ENCODE measurements at places on chromosomes 12 and 14.

DNA sequence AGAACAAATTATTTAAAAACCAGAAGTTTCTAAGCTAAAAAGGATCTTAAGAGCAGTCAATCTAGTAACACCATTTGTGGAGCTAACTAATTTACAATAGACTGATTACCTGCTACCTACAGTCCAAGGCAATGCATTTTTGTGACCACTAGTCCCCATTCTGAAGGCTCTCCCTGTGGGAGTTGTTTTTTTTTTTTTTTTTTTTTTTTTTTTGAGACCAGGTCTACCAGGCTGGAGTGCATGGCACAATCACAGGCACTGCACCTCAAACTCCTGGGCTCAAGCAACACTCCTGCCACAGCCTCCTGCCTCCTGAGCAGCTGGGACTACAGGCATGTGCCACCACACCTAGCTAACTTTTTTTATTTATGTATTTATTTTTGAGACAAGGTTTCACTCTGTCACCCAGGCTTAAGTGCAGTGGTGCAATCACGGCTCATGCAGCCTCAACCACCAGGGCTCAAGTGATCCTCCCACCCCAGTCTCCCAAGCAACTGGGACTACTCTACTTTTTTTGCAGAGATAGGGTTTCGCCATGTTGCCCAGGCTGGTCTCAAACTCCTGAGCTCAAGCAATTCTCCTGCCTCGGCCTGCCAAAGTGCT lies 3.9 kb downstream of the GNPTAB start:
- no peak for DNase-seq

- DNase-seq: no peak
These were observed 80.7 kb downstream of the CMAS start for GRCh38 chr12:22126758-22127157.

GRCh38 chr14:51852541-51852940 lies 7.9 kb upstream of the GNG2 start:
- DNase-seq: peak; percentile 72

DNA sequence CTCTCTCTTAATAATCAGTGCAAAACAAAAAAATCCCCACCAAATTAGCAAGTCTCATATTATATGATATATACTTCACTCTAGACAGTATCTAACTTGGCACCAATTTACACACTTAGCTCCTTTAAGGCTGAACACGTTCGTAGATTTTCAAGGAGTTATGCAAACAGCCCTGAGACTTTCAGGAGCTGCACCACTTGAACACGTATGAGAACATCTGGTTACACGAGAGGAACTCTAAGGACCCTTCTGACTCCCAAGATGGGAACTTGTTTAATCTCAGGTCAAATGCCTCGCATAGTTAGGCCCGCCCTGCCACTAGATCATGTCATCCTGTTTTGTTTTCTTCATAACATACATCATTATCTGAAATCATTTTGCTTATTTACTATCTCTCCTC lies 10.0 kb downstream of the SPRING1 start:
- DNase-seq: no peak

DNA sequence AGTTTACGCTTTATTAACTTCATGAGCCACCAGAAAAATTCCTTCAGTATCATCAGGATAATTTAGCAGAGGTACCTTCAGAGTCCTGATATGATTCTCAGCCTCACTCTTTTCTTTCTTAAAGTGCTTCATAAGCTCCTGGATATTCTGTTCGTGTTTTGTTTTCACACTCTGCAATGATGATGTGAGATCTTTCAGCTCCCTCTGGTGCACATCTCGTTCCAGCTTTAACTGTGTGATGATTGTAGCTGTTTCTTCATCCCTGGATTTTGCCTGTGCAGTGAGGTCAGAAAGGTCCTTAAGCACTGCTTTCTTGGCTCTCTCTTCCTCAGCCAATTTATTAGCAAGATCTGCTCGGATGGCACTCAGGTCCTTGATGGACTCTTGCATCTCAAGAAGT lies 156.7 kb downstream of the CEP128 start:
- DNase-seq: no peak

DNA sequence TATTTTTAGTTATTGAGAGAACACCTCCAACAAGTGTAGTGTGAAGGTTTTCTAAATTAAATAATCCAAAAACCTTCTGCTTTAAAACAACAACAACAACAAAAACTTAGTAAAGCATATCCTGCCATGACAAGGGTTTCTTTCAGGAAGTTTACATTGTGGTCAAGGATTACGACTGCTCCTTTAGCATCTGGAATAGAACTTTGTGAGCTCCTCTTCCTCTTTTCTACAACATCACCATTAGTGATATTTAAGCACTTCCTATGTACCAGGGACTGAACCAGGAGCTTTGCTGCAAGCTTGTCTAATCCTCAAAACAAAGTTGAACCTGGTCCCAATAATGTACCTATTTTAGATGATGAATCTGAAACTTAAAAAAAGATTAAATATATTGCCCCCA lies 315.4 kb upstream of the KITLG start:
- DNase-seq: peak; percentile 45

DNA sequence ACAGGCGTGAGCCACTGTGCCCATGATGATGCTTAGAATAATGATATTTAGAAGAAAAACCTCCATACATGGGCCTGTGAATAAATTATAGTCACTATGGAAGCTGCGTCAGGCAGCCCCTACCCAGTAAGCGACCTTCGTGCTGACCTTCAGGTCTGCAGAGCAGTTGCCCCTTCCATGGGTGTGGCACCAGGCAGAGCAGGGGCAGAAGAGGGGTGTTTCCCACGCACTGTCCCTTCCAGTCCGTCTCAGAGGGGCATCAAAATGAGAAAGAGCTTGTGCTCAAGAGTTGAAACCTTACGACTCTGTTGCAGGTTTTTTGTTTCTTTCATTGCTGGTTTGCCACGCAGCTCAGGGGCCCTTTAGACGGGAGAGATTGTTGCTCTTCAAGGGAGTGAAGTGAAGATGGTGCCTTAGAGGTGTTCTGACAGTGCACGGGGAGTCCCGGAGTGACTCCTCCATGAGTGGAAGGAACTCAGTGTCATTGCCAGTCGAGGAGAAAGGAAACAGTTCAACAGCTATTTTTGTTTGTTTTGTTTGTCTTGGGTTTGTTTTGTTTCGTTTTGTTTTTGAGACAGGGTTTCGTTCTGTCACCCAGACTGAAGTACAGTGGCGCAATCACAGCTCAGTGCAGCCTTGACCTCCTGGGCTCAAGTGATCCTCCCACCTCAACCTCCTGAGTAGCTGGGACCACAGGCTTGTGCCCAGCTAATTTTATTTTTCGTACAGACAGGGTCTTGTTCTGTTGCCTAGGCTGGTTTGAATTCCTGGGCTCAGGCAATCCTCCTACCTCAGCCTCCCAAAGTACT lies 13.9 kb downstream of the CKB start:
- DNase-seq: no peak

DNA sequence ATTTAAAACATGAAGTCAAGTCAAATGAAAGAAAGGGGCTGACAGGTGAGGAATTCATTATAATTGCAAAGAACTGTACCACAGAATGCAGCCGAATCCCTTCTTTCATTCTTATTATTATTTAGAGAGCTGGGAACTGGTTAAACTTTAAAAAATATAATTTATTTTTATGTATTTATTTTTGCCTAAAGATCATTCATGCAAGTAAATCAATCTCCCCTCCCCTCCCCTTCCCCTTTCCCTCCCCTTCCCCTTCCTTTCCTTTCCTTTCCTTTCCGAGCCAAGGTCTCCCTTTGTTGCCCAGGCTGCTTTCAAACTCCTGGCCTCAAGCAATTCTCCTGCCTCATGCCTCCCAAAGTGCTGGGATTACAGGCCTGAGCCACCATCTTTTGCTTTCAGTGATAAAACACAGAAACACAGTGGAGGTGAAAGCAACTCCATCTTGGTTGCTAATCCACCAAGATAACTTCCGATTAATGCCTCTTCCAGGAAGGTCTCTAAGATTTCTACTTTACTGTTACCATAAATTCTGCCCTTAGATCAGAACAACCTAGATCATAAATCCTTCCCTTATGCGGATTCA lies 6.0 kb upstream of the UBC start:
- no peak for DNase-seq

GRCh38 chr12:57222286-57223190 lies 5.9 kb downstream of the NXPH4 start:
- no peak for DNase-seq

- DNase-seq: no peak
These were observed 184.3 kb upstream of the C14orf180 start for GRCh38 chr14:104395276-104395675.

DNA sequence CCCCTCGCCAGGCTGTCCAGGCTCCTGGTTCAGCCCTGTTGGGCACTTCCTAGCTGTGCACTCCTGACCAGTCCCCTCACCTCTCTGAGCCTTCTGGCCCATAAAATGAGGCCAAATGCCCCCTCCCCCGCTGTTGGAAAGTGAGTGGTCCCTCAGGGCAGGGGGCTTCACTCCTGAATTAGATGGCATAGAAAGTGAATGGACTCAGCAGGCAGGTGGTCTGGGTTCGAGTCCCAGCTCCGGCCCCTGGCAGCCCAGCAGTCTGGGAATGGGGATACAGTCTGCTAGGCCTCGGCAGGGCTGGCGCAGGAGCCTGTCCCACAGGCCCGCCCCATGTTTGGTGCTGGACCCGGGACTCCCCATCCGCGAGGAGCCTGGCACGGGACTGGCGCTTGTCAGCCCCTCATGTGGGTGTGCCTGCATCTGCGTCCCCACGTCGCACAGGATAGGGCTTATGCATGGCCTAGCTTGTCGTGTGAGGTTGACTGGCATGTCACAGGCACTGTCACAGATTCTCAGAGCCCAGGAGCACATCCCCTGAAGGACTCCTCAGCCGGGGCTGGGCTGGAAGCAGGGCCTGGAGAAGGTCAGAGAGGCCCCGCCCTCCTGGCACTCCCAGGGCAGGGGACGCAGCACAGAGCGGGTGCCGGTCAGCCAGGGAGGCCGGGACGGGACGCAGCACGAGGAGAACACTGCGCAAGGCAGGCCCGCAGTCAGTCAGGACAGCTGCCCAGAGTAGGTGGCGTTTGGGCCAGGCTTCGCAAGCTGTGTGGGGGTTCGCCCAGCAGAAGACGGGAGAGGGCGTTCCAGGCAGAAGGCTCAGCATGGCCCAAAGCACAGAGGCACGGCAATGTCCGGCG lies 40.5 kb downstream of the DIO3 start:
- DNase-seq: no peak

- DNase-seq: peak; percentile 62
These were observed 15.7 kb downstream of the SIVA1 start for GRCh38 chr14:104768437-104769323.

GRCh38 chr12:66962290-66962689 lies 283.4 kb upstream of the GRIP1 start:
- no peak for DNase-seq

DNA sequence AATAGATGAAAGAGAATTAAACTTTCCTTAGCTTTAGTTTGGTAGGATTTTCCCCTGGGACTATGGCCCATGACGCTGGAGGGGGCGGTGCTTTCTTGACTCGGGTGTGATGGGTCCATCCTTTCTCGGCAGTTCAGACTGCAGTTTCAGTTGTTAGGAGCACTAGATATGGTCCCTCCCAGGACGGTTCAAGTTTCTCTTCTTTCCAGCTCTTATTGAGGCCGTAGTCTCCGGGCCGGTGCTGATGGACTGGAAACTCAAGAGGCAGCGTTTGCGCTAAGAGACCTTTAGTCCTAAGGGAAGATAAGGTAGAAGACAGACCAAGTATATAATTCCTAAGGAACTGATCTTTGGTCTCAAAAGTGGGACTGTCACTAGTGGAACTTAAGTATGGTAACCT lies 111.2 kb downstream of the RIN3 start:
- DNase-seq: no peak

DNA sequence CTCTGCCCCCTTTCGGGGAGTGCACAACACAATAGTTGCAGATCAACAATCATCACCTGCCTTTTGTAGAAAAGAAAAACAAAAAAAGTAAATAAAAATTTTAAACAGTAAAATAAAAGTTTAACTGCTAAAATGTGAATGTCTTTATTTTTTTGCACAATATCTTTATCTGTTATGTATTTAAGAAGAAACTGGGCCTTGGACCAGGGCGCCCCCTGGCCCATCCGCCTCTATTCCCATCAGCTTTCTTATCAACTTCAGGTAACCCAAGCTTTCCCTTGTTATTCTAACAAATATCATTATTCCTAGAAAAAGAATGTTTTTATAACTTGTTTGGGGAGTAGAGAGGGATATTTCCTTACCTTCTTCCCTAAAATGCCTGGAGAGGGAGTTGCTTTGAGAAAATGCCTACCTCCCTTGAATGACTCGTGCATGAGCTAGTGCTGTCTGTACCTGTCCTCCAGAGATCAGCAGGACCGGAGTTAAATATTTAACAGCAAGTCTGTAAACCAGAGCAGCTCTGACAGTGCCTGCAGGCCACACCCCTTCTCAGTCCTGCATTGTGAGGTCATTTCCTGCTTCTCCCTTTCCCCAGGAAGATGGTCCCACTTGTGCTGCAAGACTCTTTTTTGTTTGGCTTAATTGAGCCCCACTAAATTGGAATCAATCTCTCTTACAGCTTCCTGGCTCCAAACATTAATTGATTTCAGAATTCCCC lies 192.8 kb upstream of the RGS6 start:
- DNase-seq: no peak

DNA sequence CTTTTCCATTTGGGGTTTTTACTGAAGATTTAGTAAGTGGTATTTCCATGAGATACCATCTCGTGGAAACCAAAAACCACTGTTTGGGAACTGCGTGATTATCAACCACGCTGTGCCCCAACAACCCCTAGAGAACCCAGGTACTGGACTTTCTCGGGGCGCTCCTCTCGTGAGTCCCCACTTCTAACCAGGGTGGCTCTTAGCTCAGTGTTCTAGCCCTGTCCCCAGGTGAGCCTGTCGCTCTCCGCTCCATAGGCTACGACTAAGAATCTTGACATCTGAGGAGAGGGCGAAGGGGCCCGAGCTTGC lies 686 bp downstream of the MCRS1 start:
- DNase-seq: no peak

DNA sequence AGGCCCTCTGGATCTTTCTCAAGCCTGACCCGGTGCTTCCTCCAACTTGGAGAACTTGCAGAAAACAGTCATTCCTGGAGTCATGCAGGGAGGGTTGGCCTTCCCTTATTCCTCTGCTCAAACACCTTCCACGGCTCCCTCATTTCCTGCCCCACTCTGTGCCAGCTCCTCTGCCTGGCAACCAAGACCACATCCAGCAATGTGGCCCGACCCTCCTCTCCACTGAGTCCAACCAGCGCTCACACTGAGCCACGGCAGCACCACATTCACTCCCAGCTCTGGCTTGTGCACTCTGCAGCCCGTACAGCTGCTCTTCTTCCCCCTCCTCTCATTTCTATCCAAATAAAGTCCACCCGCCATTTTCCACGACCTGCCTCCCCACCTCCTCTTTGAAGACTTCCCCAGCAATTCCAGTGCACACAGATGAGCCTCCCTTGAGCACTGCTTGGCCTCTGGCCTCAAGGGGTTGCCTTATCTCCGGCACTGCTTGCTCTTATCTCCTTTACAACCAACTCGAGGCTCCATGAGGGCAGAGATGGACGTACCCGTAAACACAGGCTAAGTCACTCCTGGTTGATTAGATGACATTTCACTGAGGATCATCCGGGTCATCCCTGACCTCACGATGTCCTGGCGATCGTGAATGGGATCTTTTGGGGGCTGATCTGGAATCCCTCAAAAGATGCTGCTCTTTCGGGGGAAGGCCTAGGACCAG lies 5.4 kb downstream of the PGF start:
- DNase-seq: no peak

Measured in HCEC 1CT (cell line).